ENCODE measurements at places on chromosomes 4 and X.
A peak's percentile ranks its signal among the peaks of the same experiment; 100 is the strongest.

- H3K36me3 ChIP-seq: no peaks in the 10 kb centered on the region
- H3K27me3 ChIP-seq: no peaks in the 10 kb centered on the region
- no peak overlapping the region for H3K4me3 ChIP-seq
Measured at GRCh38 chrX:94454159-94454558, 780.2 kb downstream of the FAM133A start.

DNA sequence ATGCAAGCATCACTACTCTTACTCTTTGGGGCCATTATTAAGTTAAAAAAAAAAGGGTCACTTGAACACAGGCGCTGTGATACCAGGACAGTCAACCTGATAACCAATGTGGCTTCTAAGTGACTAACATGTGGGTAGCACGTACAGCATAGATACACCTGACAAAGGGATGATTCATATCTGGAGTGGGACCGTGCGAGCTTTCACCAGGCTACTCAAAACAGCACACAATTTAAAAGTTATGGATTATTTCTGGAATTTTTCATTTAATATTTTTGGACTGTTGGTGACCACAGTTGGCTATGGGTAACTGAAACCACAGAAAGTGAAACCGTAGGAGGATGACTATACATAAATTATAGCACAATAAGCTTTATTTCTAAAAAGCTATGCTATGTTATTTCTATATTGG lies 113.8 kb upstream of the STIM2 start:
- peak; percentile 52 for DNase-seq
- H3K27ac ChIP-seq: no peak overlapping the region
- H3K4me1 ChIP-seq: peaks cover 25% of the 10 kb centered on the region
- no peak overlapping the region for H3K4me3 ChIP-seq
- H3K27me3 ChIP-seq: no peaks in the 10 kb centered on the region
- H3K36me3 ChIP-seq: no peaks in the 10 kb centered on the region

DNA sequence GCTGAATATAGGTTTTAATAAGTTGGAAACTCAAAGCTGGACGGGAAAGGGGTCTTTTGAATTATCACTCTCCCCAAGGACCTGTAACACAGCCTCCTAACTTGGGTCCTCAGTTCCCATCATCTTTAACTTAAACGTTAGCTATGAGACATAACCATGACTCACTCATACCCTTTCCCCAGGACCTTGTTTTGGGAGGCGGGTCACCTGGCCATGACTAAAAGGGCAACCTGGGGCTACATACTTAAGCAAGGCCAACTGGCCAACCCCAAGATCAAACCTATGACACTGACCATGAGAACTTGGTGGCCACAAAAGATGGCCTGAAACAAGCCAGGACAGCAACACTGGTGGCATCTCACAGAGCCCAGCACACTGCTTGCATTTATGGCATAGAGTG lies 89.0 kb downstream of the SH3KBP1 start:
- no peaks in the 10 kb centered on the region for H3K27me3 ChIP-seq
- no peak overlapping the region for H3K4me3 ChIP-seq
- DNase-seq: no peak
- peaks cover 20% of the 10 kb centered on the region for H3K4me1 ChIP-seq

- no peak overlapping the region for H3K27ac ChIP-seq
- no peak for DNase-seq
- no peaks in the 10 kb centered on the region for H3K4me1 ChIP-seq
- H3K27me3 ChIP-seq: no peaks in the 10 kb centered on the region
- H3K4me3 ChIP-seq: no peak overlapping the region
- H3K36me3 ChIP-seq: no peaks in the 10 kb centered on the region
Measured at GRCh38 chr4:124777007-124777406, 64.5 kb upstream of the ANKRD50 start.

DNA sequence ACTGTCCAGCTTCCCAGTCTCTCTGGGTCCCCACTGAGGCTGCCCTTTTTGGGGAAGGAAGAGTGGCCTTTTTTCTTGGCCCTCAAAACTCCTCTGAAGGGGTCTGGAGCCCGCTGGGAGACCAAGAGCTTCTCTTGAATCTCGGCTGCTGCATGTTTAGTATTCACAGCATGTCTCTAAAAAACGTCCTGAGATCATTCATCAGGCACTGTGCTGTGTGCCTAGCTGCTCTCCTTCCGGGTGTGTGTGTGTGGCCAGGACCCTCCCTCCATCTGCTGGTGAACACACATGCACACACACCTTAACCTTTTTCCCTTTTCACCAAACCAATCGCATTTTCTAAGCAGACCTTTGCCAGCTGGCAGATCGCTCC lies 841 bp upstream of the FRMPD3 start:
- no peak for DNase-seq
- no peaks in the 10 kb centered on the region for H3K4me1 ChIP-seq
- H3K4me3 ChIP-seq: peak overlapping the region; percentile 59
- no peaks in the 10 kb centered on the region for H3K27me3 ChIP-seq

DNA sequence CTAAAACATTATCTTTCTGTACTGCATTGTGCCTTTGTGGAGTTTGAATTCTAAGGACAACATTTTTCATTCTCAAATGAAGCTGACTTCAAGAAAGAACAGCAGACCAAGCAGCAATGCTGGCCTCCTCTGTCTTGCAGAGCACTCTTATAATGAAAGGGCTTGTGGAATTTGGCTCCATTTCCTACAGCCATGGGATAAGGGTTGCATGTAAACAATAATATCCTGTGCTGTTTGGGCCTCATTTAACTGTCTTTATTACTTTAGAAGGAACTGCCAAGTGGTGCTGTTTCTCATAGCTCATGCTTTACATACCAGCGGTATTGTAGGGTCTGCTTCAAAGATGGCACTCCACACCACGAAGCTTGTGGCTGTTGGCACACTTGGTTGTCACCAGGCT lies 111.4 kb upstream of the EOLA2 start:
- H3K36me3 ChIP-seq: no peaks in the 10 kb centered on the region
- no peaks in the 10 kb centered on the region for H3K27me3 ChIP-seq
- no peak overlapping the region for H3K27ac ChIP-seq
- H3K4me3 ChIP-seq: no peak overlapping the region
- no peaks in the 10 kb centered on the region for H3K4me1 ChIP-seq

DNA sequence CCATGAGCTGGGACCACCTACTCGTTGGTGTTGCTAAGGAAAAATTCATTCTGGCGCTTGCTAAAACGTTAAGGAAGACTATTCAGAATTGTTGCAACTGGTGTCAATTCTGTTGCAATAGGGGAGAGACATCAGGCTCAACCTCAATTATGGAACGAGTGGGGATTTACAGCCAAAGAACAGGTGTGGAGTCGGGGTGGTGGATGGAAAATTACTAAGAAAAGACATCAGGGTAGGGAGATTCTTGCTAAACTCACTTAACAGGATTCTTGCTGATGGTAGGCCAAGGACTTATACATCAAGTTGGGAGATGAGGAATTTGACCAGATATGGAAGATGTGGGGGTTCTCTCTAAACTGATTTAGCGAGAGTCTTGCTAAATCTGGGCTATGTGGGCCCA lies 139.7 kb downstream of the TENM3 start:
- H3K27ac ChIP-seq: no peak overlapping the region
- no peaks in the 10 kb centered on the region for H3K27me3 ChIP-seq
- no peak for DNase-seq
- no peaks in the 10 kb centered on the region for H3K36me3 ChIP-seq

DNA sequence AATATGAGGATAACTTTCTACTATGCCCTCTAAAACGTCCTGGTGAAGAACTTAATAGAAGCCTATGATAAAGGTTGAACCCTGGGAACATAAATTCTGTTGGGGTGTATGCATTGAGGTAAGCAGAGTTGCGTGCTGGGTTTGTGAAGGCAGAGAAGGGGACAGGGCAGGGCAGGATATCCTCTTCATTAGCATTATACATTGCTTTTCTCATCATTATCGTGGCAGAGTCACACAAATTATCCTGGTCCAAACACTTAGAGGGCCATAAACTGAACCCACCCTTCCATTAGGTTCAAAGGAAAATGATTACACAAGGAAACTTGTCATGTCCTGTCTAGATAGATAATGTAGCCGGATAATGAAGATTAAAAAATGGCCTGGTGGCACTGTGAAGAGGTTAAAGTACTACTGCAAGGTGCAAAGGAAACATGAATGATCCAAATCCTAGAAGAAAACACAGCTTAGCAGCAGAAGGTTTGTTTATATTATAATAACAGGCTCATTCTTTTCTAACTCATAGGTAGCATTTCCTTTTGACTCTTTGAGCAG lies 189.1 kb downstream of the SPCS3 start:
- no peak for DNase-seq
- H3K36me3 ChIP-seq: no peaks in the 10 kb centered on the region
- H3K4me3 ChIP-seq: no peak overlapping the region
- H3K27ac ChIP-seq: no peak overlapping the region
- H3K27me3 ChIP-seq: no peaks in the 10 kb centered on the region

GRCh38 chrX:16187024-16187760 lies 19.9 kb downstream of the MAGEB17 start:
- no peak overlapping the region for H3K4me3 ChIP-seq
- H3K4me1 ChIP-seq: no peaks in the 10 kb centered on the region
- H3K27me3 ChIP-seq: no peaks in the 10 kb centered on the region
- DNase-seq: no peak

DNA sequence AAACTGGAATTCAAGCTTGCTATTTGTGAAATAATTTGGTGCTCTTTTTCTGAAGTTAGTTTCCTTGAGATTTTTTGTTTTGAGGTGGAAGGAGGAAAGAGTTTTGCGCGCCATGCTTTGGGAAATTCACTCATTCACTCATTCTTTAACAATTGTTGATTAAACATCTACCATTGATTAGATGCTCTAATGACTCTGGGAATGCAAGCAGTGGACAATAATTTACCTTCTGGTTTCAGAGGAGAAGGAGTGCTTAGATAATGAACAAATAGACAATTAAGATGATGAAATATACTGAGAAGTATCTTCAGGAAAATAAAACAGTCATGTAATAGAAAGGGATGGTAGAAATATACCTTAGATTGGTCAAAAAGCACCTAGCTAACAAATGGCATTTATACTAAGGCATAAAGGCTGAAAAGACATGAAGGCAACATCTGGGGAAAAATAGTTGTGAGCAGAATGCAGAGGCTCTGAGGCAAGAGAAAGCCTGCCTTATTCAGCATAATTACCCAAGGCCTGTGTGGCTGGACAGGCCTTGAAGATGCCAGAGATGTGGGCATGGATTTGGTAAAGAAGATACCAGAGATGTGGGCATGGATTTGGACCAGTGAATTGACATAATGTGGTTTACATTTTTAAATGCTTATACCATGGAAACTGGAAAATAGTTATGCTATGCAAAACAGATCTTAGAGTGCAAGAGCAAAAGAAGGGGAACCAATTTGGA lies 2.7 kb upstream of the COMMD8 start:
- H3K4me1 ChIP-seq: peaks cover 6% of the 10 kb centered on the region
- H3K27ac ChIP-seq: no peak overlapping the region
- no peak for DNase-seq
- H3K36me3 ChIP-seq: no peaks in the 10 kb centered on the region

- H3K27me3 ChIP-seq: no peaks in the 10 kb centered on the region
- H3K27ac ChIP-seq: no peak within 1 kb of the TSS
- no peaks in the 10 kb centered on the region for H3K4me1 ChIP-seq
- no peak within 1 kb of the TSS for H3K4me3 ChIP-seq
- DNase-seq: no peak
Measured at GRCh38 chr4:154491341-154492271, at the start of gene DCHS2. Gene DCHS2 (minus strand): TSS chr4:154491799. CDS start chr4:154491355, 444 bp downstream.

- DNase-seq: no peak
- no peaks in the 10 kb centered on the region for H3K4me1 ChIP-seq
- no peak overlapping the region for H3K27ac ChIP-seq
- no peaks in the 10 kb centered on the region for H3K36me3 ChIP-seq
Measured at GRCh38 chr4:153771046-153771445, 11.2 kb upstream of the RNF175 start.

GRCh38 chr4:74418063-74418670 lies 26.8 kb upstream of the AREG start:
- H3K4me3 ChIP-seq: no peak overlapping the region
- no peak overlapping the region for H3K27ac ChIP-seq
- no peaks in the 10 kb centered on the region for H3K4me1 ChIP-seq
- no peaks in the 10 kb centered on the region for H3K27me3 ChIP-seq
- H3K36me3 ChIP-seq: no peaks in the 10 kb centered on the region
- DNase-seq: no peak

Data from MM.1S (cell line).